ENCODE measurements at places on chromosomes 11 and 22. TPM values are rescaled to one million over a fixed set of nuclear protein-coding genes. Genes with fewer than 3 reads are reported as not detected.

DNA sequence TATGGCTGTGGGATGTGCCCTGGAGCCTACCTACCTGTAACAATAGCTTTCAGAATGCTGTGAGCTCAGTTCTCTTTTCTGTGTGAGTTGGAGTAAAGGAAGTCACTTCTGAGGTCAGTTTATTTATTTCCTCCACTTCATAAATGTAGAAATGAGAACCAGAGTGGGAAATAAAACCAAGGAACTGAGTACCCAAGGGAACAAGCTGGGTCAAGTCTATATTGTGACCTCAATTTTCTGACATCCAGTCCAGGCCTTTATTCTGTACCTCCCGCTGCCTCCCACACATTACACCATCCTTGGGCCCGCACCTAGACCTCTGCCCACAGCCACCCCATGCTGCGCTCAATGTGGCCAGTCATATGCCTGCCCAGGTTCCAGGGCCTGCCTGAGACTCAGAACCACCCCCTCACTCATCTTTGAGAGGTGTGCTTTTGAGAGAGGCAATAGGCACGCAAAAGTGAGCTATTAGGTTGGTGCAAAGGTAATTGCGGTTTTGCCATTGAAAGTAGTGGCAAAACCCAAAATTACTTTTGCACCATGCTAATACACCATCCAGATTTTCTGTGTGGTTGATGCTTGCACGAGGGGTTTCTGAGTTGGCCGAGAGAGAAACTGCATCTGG, 9.8 kb downstream of the MS4A6E start:
- no peak for DNase-seq

GRCh38 chr11:127027000-127027399, 26.4 kb upstream of the KIRREL3 start:
- no peak for DNase-seq

DNA sequence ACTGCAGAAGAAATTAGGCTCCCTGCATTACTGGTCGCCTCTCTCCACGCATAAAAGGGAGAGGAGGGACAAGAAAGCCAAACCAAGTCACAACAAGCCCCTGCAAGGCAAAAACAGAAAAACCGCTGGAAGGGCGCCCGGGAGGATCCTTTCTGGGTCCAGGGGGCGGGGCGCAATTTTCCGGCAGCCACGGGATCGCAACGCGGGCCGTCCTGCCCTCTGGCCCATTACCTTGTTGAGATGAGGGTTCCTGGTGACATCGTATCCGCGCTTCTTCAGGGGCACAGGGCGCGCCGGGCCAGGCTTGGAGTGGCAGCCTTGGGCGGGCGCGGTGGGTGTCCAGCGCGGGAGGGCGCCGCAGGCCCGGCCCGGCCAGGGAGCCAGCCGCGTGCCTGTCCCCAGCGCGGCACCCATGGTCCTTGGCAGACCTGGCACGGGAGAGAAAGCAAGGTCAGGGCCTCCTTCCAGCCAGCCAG, 847 bp downstream of the ME3 start:
- no peak for DNase-seq

- DNase-seq = peak; percentile 66
Measured at GRCh38 chr11:8732748-8733241, 50.2 kb downstream of the RPL27A start.

DNA sequence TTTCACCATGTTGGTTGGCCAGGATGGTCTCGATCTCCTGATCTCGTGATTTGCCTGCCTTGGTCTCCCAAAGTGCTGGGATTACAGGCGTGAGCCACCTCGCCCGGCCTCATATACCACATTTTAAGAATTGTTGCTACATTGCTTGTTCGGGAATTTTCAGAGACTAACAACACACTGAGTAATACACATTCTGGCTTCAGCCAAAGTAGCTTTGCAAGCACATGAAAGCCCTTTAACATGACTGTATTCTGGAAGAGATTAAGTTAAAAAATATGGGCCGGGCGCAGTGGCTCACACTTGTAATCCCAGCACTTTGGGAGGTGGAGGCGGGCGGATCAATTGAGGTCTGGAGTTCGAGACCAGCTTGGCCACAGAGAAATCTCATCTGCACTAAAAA, 15.0 kb downstream of the CRTAM start:
- no peak for DNase-seq

- DNase-seq = no peak
Measured at GRCh38 chr22:22576989-22577427, 17.9 kb upstream of the PRAME start.

DNA sequence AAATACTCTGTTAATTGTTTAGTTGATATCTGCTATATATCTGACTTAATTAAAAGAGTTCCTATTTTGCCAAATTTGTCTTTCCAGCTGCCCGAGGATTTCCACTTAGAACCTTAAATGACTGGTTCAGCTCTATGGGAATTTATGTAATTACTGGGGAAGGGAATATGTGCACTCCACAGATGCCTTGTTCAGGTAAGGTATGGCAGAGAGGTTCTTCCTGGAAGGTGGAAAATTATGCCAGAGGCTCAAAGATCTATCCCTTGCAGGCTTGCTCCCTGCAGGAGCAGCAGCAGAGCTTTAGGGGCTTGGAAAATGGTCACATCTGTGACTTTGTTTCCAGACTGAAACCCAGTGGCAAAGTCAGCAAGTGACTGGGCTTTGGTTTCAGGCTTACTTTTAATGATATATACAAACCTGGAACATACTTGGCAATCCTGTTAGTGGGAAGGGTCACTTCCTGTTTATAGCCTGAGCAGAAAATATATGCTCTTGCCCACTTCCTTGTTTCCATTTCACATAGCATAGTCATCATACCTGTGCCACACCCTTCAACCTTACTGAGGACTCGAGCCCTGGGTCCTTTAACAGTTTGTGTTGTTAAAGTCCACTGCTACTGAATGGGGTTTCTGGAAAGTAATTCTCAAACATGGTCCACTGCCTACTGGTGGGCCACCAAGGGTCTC, 23.7 kb downstream of the WBP2NL start:
- peak; percentile 32 for DNase-seq

HBB gene
- total RNA-seq = not detected

H19 gene
- total RNA-seq = 1.8 TPM

NPAS4 gene
- not detected for total RNA-seq

PHOX2A gene
- not detected for total RNA-seq

ISX gene
- not detected for total RNA-seq

Measured in mammary epithelial cell (primary cell).